ENCODE measurements at places on chromosomes 7 and 10.
A peak's percentile ranks its signal among the peaks of the same experiment; 100 is the strongest.

DNA sequence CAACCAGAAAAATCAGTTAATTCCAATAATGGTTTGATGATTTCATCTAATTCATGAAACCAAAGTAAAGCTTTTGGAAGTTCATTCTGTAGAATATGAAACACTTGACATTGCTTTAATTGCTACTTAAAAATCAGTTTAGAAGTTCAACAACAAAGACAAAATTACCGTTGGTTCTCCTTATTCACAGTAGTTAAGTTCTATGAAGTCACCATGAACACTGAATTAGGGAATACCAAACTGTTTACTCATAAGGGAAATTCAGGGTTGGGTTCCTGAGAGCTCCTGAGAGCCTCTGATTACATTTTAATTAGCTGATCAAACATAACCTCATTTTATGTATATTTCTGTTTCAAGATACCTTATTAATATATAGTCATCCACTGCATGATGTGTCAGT is 46.2 kb downstream of the ZNF438 start:
- DNase-seq: peak; percentile 38

DNA sequence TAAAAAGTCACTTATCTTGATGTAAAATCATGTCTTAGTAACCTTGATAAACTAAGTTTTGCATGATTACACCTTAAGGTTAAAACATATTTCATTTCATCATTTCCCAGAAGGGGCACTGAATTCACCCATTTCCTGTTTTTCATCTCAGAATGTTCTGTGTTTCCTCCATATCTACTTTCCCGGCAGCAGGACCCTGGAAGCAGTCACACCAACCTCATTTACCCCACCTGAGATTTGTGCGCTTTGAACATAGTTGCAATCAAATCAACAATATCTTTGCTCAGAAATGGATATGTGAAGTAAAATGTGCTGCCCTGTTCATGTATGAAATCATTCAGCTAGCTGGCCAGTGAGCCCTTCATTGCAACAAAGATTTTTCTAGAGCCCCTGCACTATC is 46.8 kb downstream of the IKZF1 start:
- DNase-seq: peak; percentile 40

GRCh38 chr7:98229441-98229840 is 18.2 kb downstream of the BHLHA15 start:
- DNase-seq: no peak

DNA sequence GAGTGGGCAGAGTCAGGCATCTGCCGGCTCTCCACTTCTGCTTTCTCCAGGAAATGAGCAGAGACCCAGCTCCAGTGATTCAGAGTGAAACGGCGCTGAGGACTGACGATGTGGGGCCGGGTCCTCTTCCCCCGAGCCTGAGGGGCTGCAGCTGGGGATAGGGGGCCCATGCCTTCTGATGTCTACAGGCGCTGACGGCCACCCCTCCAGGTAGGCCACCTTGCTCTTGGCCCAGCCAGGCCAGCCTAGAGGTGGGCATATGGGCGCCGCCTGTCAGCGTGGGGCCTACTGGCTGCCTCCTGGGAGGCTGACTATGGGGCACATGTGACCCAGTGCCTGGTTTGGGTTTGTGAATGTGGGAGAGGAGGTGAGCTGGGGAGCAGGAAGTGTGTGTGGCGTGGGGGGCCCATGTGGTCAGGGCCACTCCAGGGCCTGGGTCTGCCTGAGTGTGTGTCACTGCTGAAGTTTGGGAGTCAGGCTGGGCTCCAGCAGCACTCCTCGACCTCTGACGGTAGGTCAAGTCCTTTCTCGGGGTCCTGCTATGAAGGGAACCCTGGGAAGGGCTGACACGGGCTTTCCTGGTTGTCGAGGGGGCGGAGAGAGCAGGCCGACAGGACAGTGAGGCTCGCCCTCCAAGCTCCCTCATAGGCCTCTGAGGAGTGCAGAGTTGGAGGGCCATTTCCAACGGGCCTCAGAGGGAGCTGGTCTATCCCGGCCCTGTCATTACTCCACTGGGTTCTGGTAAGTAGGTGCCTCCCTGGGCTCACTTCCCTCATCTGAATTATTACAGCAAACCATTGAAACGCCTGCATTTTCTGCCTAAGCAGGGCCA is at the start of gene WDFY4:
TSS of gene WDFY4 (plus strand) at position 82 of the 832 bp plus-strand sequence. CDS start 24,860 bp downstream, outside the sequence.
- DNase-seq: peak; percentile 91

- no peak for DNase-seq
Observed at GRCh38 chr7:98027342-98028033, 37.5 kb upstream of the OCM2 start.

- peak; percentile 12 for DNase-seq
Observed at GRCh38 chr7:16753932-16754855, 639 bp downstream of the TSPAN13 start.

- DNase-seq: no peak
Observed at GRCh38 chr10:23191764-23192711, at the start of gene PTF1A. Gene PTF1A (plus strand): TSS chr10:23192312. CDS start chr10:23192531, 219 bp downstream.

GRCh38 chr7:16586081-16586874 is 59.3 kb downstream of the ANKMY2 start:
- DNase-seq: no peak

DNA sequence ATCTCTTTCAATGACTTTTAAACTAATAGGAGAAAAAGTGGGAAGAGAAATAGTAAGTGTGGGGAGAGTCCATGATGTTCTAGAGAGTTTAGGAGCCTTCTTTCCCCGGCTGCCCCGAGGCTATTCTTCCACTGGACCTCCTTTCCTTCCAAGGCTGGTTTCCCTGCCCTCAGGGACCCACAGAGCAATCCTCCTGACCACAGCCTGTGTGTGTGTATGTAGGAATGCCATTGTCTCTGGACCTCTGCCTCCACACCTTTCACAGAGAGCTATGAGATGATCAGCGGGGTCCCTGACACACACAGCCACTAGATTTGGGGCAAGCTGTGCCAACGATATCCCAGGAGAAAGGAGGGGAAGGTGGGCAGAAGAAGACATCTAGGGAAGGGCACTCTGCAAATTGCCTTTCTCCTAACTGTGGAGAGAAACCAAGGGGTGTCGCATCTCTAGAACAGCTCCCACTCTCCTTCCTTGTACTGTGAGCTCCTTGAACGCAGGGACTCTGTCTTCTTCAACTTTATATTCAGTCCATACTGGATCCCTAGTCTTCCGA is 13.3 kb upstream of the CHCHD3 start:
- no peak for DNase-seq

- no peak for DNase-seq
Observed at GRCh38 chr10:101146392-101147251, 15.5 kb downstream of the TLX1 start.

- no peak for DNase-seq
Observed at GRCh38 chr10:88216976-88217375, 353.6 kb downstream of the PTEN start.

DNA sequence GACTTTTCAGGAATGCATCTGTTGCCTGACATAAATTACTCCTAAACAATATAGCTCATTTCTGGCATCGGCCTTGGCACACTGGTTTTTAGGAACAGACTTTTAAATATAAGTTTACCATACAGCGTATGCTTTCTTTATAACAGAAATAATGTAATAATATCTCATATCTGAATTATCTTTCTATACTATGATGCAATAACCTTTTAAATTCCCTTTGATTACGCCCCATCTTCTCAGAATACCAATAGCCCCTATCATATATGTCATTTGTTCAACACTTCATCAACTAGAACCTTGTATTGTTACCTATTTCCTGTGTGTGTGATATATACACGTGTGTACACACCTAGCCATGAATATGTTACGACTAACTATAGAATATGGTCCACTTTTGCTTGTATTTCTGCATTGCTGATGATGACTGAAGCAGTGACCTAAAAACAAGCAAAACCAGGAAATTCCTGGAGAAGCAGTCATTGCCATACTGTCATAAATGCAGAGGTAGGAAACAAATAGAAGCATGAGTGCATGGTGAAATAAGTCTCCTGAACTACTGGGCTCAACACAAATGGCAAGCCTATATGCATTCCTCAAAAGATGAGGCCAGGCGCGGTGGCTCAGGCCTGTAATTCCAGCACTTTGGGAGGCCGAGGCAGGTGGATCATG is 618.4 kb upstream of the NRP1 start:
- no peak for DNase-seq

DNA sequence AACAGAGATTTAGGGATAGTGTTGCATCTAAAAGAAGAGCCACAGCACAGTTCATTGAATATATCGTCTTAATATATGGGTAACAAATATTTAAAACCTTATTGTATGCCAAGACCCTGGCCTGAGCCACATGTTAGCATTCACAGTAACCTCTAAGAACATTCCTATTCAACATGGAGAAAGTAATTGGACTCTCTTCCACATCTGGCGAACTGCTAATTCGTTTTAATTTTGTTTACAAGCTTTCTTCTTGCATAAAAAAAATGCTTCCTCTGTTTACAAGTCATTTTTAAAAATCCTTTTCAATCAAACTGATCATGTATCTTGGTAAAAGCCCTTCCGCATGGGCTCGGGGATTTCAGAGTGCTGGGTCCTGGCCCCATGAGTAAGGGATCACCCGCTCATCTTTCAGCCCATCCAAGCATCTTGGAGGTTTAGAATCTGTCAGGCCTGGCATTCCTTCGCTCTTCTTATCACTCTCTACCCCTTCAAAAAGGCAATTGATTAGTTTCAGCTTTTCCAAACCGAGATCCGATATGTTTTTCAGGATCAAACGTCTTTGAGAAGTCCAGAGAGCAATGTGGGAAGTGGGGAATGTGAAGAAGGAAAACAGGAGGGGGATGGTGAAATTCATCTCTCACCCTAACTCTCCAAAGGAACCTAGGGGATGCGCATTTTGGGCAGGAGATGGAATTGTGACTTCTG is 7.3 kb downstream of the TWIST1 start:
- no peak for DNase-seq

DNA sequence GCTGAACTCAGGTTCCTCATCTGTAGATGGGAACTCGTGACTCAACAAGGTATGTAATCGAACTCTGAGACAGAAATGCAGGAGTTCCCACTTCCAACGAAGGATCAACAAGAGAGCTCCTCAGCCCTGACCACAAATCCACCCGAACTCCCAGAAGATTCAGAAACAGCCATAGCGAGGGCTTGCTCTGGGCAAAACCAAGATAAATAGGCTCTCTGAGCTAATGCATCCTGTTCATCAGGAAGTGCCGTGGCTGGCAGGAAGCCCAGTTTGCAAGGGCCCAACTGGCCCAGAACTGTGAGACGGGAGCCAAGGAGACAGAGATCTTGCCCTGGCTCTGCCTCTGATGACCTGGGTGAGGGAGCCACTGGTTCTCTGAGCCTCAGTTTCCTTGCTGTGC is 141.7 kb upstream of the PFKP start:
- DNase-seq: peak; percentile 12

GRCh38 chr10:74900297-74900696 is 73.9 kb downstream of the KAT6B start:
- DNase-seq: no peak

DNA sequence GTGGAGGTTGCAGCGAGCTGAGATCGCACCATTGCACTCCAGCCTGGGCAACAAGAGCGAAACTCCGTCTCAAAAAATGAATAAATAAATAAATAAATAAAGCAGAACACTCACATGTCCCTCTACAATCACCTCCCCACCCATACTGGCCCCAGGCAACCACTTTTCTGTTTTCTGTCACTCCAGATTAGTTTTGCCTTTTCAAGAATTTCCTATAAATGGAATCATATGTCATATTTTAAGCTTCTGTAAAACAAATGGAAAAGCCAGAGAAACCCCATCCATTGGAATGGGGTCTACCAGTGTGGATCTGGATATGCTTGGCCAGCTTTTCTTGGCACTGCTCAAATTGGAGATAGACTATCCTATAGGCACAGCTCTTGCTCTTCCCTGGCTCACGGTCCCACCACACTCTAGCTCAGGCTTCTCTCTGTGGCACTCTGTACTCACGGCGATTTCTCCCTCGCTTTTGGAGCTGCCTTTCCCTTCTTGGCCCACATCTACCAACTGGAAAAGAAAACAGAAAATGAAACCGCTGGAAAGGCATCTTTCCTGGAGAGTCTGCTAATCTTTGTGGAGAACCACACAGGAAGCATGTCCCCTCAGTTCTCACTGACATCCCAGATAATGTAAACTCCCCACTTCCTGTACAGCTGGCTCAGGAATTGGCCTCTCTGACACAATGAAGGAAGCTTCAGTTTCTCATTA is 210.1 kb downstream of the JCAD start:
- peak; percentile 74 for DNase-seq

GRCh38 chr7:149774237-149775175 is 1.1 kb upstream of the ZNF467 start:
- no peak for DNase-seq

DNA sequence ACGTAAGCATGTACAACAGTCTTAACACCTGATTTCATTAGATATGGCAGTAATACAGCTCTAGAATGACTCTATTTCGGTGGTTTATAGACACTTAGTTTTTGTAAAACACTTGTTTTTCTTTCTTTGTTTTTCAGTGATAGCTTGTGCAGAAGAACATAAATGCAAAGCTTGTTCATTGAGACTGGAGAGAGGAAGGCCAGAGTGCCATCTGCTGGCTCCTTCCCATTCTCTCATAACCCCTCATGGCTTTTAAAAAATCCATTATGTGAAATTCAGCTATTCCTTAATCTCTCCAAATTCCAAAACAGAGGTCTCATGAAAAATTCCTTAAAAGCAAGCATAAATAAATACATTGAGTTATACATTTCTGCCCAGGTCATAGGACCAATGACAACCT is 76.3 kb downstream of the CACNB2 start:
- no peak for DNase-seq

- no peak for DNase-seq
Observed at GRCh38 chr7:67364441-67365017, 367.9 kb downstream of the TYW1 start.

- no peak for DNase-seq
Observed at GRCh38 chr10:1009071-1009494, 16.6 kb downstream of the IDI2 start.

DNA sequence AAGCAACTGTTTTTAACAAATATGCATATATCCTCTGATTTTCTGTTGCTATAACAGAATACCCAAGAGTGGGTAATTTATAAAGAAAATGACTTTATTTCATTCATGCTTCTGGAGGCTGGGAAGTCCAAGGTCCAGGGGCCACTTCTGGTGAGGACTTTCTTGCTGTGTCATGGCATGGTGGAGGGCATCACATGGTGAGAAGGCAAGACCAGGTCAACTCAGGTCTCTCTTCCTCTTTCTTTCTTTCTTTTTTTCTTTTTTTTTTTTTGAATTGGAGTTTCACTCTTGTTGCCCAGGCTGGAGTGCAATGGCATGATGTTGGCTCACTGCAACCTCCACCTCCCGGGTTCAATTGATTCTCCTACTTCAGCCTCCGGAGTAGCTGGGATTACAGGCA is 303.0 kb upstream of the C7orf33 start:
- no peak for DNase-seq

GRCh38 chr7:105815576-105815975 is 60.8 kb downstream of the ATXN7L1 start:
- DNase-seq: no peak

GRCh38 chr10:65911151-65911835 is 1014.5 kb upstream of the LRRTM3 start:
- no peak for DNase-seq

- DNase-seq: no peak
Observed at GRCh38 chr10:126538439-126539135, 131.9 kb downstream of the C10orf90 start.

Measured in suppressor macrophage treated with lipopolysaccharide for 4 hours (primary cell).